NCI-H187 (cell line): ENCODE measurements at places on chromosomes 16 and 17.

DNA sequence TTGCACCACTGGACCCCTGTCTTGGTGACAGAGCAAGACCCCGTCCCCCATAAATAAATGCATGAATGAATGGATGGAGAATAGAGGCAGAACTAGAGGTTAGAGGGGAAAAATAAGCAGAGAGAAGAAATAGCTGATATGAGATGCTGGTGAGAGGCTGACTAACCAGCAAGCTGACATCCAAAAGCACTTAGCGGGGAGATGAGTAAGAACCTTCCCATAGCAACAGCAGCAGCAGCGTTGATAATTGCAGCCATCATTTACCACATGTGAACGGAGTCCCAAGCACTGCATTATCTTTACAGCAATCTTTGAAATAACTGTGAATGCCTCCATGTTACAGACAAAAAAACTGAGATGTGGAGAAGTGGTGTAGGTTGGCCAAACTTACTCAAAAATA is 777.3 kb upstream of the EEF2KMT start:
- DNase-seq: no peak

GRCh38 chr17:60888812-60889709 is 211.4 kb downstream of the BCAS3 start:
- no peak for DNase-seq

DNA sequence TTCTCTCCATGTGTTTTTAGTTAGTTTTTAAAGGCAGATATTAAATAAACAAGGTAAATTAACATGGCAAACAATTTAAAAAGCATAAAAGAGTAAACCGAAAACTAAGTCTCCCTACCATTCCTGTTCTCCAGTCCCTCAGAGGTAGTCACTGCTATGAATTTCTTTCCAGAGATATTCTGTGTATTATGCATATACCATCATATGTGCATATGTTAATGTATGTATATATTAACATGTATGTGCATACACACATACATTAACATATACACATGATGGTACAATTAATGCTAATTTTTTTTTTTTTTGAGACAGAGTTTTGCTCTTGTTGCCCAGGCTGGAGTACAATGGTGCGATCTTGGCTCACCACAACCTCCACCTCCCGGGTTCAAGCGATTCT is 32.5 kb downstream of the TANGO6 start:
- DNase-seq: no peak

DNA sequence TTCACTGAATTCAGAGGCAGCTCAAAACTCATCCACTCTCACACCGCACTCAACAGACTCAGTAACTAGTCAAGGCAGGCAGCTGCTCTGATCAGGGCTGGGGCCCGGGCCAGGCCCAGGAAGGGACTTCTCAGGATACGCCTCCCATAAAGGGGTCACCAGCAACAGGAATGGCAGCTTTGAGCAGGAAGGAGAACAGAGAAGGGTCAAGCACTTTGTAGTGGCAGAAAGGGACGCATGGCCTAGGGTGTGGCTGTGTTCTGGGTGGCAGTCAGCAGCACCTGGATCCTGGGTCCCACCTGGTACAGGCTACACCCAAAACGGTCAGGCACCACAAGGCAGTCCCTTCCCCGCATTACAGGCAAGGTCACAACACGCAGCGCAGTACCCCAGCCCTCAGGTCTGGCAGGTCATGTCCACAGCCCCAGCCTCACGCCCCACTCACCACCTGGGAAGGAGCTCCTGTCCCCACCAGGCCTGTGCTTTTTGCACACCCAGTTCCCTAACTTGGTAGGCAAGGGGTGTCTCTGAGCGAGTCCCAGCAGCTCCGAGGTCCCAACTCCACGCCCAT is 99.7 kb downstream of the ZNF778 start:
- no peak for DNase-seq

DNA sequence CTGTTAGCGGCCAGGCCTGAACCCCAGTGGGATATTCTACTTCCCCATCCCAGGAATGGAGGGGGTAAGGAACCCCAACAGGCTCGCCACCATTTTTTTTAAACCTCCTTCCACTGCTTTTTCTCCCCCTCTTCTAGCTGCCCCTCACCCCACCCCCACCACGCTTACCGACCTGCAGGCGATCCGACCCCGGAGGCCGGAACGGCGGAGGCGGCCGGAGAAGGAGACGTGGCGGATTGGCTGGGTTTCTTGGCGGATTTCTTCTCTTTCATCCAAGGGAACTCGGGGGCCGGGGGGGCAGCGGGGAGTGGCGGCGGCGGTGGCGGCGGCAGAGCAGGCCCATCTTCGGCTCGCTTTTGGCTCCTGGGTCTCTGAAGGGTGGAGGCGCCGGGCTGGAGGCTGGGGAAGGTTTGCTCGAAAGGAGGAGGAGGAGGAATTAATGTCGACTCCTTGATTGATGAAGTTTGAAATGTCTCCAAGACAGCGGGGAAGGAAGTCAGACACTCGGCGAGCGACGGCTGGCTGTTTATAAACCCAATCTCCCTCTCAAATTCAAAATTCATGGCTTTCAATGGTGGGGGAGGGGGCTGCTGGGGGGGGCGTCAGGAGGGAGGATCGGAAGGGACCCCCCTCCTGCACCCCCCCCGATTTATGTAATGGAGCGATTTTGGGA is 424 bp downstream of the HOXB2 start:
- no peak for DNase-seq

DNA sequence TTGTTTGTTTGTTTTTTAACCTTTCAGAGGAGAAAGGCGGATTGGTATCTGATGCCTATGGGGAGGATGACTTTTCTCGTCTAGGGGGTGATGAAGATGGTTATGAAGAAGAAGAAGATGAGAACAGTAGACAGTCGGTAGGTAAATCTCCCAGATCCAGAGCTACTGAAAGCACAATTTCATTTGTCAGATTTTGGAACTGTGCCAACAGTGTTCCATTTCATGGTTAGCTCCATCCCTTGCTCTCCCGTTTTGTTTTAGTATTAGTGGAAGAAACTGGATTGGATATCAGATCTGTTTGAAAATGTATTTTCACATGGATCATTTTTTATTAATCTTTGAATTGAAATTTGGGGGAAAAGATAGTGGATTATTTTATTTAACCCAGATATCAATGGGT is 1.4 kb downstream of the SAP30BP start:
- DNase-seq: no peak
